Activated CD8-positive, alpha-beta memory T cell treated with anti-CD3 and anti-CD28 coated beads, Interleukin-2, amount 50 U/mL, for 48 hours (primary cell): ENCODE measurements at places on chromosomes 3 and 15.

GRCh38 chr3:31670136-31670535 lies 137.4 kb downstream of the STT3B start:
- no peak for DNase-seq

GRCh38 chr15:61184431-61184830 lies 44.7 kb downstream of the RORA start:
- DNase-seq, result no peak

DNA sequence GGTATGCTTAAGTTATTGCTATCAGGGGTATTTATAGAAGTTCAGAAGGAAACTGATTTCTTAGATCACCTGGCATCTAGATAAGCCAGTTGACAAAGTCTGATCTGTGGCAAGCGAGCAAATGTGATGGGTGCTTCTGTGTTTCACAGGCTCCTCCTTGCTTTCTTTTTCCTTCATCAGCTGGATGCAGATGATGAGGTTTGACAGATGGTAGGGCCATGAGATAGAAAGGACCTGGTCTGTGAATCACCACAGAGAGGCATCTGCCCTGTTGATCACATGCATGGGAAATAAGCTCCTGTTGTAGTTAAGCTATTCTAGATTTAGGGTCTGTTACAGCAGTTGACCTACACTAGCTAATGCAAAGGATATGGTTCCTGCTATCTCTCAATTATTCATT lies 372.0 kb downstream of the NEK10 start:
- no peak for DNase-seq

GRCh38 chr3:144810160-144810559 lies 838.5 kb downstream of the DIPK2A start:
- DNase-seq, result no peak

- DNase-seq, result no peak
These were observed 28.6 kb upstream of the CYP11A1 start for GRCh38 chr15:74396146-74396438.

DNA sequence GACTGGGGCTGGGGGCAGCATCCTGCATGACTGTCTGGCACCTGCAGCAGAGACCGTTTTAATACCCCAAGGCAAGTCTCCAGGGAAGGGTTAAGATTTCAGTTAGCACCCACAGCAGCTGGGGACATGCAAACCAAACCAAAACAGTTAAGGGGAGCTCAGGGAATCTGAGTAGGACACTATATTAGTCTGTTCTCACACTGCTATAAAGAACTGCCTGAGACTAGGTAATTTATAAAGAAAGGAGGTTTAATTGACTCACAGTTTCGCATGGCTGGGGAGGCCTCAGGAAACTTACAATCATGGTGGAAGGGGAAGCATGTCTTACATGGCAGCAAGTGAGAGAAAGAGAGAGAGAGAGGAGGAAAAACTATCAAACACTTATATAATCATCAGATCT lies 25.3 kb downstream of the GALNT15 start:
- DNase-seq, result no peak

DNA sequence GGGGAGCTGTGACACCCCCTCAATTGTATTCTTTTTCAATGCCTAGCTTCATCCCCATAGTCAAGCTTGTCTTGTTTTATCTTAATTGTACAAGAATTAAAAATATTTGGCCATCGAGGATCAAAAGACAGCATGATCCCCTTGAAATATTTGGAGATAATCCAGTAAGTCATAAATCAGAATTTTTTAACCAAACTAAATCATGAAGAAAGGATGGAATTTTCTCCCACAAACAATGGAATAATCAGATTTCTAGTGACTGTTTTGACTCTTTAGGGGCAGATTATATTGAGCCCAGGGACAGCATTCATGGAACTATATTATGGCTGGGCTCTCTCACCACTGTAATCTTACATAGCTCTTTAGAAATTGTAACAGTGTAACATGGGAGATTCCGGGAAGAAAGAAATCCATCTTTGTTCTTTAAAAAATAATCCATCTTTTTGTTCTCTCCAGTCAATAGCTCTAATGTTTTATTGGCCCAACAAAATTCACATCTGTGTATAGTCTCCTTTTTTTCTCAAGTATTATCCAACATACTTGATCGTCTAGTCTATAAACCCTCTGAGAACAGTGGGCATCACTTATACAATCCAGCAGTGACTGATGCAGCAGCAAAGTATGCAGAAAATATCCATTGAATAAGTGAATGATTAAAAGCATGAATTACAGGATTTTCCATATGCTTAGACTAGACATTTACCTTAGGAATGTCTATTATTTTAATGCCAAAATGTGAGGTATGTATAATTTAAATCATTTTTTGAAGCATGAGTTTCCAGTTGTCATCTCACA lies 277.0 kb upstream of the PLSCR5 start:
- DNase-seq, result no peak

DNA sequence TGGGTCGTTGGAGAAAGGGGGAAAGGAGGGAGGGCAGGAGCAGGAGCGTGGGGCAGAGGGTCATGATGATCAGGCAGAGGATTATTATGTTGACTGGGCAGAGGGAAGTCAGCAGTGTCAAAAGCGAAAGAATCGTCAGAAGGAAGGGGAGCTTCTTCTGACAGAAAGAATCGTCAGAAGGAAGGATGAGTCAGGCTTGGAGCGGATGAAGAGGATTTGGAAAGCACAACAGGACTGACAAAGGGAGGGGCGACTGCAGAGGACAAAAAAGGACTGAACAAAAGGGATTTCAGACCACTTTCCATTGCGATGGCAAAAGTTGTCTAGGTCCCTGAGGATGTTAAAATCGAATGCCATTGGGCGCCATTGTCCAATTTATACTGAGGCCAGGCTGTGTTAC lies 1053.5 kb downstream of the SI start:
- DNase-seq, result no peak

DNA sequence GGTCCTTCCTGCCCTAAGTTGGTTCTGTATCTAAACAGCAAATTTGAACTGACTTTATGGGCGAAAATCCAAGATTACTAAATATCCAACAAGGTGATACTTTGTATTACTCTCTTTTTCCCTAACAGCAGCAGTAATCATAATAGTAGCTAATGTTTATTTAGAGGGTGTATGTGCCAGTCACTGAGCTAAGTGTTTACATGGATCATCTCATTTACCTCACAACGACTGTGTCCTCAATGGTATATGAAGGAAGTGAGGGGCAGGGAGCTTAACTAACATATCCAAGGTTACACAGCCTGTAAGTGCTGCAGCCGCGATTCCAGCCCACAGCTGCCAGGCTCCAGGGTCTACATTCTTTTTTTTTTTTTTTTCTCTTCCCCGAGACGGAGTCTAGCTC lies 10.3 kb upstream of the LRRC34 start:
- DNase-seq, result no peak

DNA sequence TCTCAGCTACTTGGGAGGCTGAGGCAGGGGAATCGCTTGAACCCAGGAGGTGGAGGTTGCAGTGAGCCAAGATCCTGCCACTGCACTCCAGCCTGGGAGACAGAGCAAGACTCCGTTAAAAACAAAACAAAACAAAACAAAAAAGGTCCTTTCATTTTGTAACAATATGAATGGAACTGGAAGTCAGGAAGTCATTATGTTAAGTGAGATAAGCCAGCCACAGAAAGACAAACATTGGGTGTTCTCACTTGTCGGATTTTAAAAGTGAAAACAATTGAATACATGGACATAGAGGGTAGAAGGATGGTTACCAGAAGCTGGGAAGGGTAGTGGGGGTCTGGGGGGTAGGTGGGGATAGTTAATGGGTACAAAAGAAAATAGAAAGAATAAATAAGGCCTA lies 12.5 kb upstream of the B3GALNT1 start:
- no peak for DNase-seq

DNA sequence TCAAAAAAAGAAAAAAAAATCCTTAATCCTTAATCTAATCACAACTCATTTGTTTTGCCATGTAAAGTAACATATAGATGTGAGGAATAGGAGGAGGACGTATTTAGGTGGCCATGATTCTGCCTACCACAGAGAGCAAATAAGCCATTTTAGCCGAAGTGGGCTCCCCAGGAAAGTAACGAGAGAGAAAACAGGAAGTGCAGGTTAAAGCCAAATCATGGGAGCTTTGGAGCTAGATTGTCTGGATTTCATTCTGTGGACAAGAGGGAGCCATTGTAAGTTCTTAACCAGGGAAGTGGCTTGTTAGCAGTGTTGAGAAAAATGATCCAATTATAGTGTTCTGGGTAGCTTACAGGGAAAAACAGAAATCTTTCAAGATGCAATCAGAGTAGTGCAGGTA lies 9.4 kb downstream of the TMOD2 start:
- no peak for DNase-seq

- DNase-seq, result no peak
These were observed 5.3 kb upstream of the EID1 start for GRCh38 chr15:48872632-48873031.

- DNase-seq, result no peak
These were observed 12.5 kb upstream of the TCAIM start for GRCh38 chr3:44326019-44326418.

DNA sequence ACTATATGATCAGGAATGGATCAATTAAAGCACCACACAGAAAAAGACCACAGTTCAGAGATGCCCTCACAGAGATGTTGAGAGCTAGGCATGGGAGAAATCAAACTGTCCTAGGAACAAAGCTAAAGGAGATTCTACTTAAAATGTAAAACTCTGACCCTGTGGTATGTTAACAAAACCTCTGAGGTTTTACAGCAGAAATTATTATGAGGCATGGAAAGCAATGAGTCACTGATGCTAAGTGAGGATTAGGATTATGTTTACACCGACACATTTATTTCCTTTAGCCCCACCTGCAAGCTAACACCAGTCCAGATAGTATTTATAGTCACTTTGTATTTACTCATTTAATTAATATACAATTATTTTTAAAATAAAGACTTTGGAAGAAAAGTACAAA lies 1242.2 kb downstream of the OTOL1 start:
- no peak for DNase-seq

- no peak for DNase-seq
These were observed 2.5 kb downstream of the AMOTL2 start for GRCh38 chr3:134371542-134372324.

GRCh38 chr3:53739966-53740365 lies 106.3 kb downstream of the CHDH start:
- DNase-seq, result no peak

DNA sequence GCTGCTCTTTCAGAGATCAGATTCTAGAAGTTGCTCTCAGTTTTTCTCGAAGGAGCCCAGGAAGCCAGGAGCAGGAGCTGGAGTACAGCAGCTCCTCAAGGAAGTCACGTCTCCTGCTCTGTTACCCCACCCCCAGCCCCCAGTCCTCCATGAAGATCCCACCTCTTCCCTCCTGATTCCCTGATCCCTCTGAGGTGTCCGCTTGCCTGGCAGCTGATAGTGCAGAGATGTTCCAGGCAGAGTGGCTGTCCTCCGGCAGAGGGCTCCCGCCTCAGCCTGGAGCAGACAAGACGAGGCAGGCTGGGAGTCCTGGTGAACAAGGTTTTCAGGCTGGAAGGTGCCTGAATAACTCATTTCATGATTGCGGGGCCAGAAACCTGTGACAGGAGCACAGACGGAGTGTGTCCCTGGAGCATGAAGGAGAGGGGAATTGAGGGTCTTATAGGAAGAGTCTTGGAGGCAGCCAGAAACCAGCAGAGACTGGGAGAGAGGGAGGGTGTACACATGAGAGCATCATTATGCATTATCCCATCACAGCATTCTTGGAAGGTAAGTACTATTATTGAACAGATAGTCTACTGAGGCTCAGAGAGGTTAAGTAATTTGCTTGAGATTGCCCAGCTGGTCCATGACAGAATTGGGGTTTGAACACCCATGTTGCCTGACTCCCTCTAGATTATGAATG lies 1.2 kb downstream of the HRH1 start:
- peak; percentile 58 for DNase-seq

DNA sequence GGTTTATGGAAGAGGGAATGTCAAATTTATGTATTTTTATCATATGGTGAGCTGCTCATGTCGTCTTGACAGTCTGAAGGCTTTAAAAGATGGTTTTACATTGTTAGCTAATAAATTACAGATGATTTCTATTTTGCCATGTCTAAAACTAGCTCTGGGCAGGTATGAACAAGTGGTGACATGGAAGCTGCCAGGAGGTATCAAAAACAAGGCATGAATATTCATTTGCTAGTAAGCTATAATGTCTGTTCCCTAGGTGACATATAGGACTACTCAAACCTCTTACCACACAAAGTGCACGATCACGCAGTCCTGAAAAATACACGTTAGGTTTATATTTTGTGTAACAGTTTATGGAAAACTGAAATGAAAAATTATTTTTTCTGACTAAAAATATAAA lies 34.8 kb downstream of the ST3GAL6 start:
- DNase-seq, result no peak

GRCh38 chr3:72341920-72342319 lies 506.3 kb downstream of the SHQ1 start:
- DNase-seq, result no peak

GRCh38 chr3:138455801-138456716 lies 21.6 kb downstream of the ESYT3 start:
- peak; percentile 36 for DNase-seq

DNA sequence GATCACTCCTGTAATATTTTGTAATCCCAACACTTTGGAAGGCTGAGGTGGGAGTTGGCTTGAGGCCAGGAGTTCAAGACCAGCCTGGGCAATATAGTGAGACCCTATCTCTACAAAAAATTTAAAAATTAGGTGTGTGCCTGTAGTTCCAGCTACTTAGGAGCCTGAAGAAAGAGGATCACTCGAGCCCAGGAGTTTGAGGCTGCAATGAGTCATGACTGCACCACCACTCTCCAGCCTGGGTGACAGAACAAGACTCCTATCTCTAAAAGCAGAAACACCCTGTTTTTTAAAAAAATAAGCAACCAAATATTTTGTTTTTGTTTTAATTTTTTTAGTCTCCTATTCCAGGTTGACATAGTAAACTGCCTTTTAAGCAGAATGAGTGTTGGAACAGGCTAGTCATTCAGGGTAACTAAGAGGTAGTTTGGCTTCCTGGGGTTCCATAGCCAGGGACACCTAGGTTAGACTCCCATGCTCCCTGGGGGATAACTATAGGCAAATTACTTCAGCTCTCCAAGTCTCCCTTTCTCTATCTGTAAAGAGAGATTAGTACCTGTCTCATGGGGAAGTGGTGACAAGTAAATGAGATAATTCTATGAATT lies 114.6 kb upstream of the C15orf61 start:
- no peak for DNase-seq

DNA sequence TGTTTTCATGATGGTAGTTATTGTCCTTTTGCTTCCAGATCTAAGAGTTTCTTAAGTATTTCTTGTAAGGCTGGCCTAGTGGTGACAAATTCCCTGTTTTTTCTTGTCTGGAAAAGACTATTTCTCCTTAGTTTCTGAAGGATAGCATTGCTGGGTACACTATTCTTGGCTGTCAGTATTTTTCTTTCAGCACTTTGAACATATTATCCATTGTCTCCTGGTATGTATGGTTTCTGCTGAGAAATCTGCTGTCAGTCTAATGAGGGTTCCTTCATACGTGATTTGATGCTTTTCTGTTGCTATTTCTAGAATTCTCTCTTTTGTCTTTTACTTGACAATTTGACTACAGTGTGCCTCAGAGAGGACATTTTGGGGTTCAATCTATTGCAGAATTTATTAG lies 134.3 kb downstream of the CGGBP1 start:
- DNase-seq, result no peak

GRCh38 chr3:122092460-122093165 lies 37.5 kb downstream of the CD86 start:
- DNase-seq, result peak; percentile 75
